ENCODE measurements at places on chromosomes 1 and 21.

DNA sequence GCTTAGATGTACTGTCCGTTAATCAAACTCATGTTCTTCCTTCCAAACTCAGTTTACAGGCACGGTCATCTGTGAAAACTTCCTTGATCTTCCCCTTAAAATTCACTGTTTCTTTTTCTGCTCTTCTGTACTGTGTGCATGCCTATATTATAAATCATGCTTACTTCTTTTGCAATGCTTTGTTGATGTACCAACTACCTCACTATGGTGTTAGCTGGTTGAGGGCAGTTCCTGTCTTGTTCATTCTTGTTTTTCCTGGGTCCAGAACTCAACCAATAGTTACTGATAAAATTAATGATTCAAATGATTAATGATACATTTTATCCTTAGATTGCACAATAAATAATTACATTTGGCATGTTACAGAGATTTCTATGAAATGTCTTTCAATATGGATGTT is 163.8 kb downstream of the CHRM3 start:
- no peak for DNase-seq

GRCh38 chr1:96660051-96660450 is 61.5 kb upstream of the PTBP2 start:
- no peak for DNase-seq

- DNase-seq = no peak
Observed at GRCh38 chr1:40582116-40582515, 50.7 kb downstream of the ZNF684 start.

DNA sequence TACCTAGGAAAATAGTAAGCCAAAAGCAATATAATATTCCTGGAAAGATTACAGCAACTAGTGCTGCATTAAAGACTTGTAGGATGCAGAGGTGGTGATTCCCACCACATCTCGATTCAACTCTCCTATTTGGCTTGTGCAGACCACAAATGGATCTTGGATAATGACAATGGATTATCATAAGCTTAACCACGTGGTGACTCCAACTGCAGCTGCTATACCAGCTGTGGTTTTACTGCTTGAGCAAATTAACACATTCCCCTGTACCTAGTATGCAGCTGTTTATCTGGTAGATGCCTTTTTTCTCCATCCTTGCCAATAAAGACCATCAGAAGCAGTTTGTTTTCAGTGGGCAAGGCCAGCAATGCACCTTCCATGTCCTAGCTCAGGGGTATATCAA is 542.7 kb upstream of the ADGRL4 start:
- DNase-seq = no peak

DNA sequence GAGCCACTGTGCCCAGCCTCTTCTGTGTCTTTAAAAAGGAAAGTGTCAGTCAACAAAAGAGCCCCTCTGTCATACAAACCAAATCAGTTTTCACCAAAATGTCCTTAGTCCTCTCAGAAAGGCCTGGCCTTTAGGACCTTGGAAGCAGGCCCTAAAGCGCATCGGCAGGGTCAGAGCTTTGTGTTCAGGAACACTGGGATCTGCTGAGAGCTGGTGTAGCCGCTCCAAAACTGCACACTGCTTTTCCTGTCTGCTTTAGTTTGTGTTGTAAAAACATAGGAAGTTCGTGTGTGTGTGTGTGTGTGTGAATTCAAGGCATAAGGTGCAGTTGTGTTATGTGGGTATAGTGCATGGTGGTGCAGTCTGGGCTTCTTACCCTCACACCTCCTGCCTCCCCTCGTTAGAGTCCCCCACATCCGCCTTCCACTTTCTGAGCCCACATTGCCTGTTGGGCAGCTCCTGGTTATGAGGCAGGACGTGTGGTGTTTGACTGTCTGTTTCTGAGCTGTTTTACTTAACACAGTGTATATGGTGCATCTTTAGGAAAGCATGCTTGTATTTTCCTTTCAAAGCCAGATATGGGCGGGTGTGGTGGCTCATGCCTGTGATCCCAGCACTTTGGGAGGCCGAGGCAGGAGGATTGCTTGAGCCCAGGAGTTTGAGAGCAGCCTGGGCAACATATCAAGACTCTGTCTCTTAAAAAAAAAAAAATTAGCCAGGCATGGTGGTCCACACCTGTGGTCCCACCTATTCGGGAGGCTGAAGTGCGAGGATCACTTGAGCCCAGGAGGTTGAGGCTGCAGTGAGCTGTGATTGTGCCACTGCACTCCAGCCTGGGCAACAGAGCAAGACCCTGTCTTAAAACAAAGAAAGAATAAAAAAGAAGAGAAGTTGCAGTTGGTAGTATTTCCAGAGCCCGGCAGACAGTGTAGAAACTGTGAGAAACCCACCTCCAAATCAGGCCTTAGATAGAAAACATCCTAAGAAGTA is 12.4 kb downstream of the IBA57 start:
- DNase-seq = no peak

GRCh38 chr1:211344152-211344618 is 17.6 kb downstream of the TRAF5 start:
- no peak for DNase-seq

- DNase-seq = no peak
Observed at GRCh38 chr1:12056331-12056841, 6.7 kb upstream of the TNFRSF8 start.

DNA sequence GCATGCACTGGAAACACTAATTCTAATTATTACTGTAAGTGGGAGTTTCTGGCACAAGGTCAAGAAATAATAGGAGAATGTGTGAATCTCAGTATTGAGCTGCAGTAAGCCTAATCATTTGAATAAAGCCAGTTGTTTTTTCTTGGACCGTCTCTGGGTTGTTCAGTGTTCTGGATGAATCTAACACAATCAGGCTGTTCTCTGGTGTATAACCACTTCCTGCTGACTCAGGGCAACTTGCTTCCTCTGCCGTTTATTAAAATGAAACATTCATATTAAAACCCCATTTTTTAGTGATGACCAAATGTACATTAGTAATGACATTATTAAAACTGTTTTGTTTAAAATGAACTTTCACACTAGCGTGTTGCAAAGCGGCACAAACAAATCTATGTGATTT is 273.1 kb upstream of the SNX7 start:
- DNase-seq = no peak

DNA sequence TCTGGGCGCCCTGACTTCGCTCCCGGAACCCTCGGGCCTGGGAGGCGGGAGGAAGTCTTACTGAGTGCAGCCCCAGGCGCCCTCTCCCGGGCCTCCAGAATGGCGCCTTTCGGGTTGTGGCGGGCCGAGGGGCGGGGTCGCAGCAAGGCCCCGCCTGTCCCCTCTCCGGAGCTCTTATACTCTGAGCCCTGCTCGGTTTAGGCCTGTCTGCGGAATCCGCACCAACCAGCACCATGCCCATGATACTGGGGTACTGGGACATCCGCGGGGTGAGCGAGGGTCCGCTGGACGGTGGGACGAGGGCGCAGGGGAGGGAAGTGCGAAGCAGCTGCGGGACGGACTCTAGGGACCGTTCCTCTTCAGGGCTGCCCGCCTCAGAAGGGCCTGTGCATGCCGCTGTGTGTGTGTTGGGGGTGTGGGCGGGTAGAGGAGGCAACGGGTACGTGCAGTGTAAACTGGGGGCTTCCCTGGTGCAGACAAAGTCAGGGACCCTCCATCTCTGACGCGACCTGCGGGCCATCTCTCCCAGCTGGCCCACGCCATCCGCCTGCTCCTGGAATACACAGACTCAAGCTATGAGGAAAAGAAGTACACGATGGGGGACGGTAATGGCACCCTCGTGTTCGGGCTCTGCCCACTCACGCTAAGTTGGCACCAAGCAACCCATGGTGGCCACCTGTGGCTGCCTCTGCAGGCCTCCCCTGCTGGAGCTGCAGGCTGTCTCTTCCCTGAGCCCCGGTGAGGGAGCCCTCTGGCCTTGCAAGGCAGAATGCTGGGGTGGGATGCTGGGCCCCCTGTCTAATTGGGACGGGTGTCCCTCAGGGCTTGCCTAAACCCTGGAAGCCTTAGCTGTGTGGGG is at the start of gene GSTM1:
Gene GSTM1 (plus strand): TSS at position 177 of the 859 bp plus-strand sequence. CDS start 57 bp downstream, at position 234.
- no peak for DNase-seq

All from right renal pelvis (tissue), 4 donors.